ENCODE measurements at places on chromosomes 4 and X.
A peak's percentile ranks its signal among the peaks of the same experiment; 100 is the strongest.

DNA sequence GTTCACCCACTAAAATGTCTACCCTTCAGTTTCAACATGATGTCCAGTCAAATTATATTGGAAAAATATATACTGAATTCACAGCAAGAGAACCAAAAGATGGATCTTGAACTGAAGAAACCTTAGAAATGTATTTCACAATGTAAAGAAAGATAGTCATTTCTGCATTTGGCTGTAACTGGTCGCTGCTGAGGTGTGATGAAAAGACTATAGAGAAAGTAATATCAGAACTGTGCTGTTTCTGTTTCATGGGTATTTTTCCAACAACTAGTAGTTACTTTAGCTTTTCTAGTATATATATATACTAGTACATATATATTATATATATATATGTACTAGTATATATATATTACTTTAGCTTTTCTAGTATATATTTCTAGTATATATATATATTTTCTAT lies 91.3 kb downstream of the GPM6A start:
- DNase-seq: no peak

DNA sequence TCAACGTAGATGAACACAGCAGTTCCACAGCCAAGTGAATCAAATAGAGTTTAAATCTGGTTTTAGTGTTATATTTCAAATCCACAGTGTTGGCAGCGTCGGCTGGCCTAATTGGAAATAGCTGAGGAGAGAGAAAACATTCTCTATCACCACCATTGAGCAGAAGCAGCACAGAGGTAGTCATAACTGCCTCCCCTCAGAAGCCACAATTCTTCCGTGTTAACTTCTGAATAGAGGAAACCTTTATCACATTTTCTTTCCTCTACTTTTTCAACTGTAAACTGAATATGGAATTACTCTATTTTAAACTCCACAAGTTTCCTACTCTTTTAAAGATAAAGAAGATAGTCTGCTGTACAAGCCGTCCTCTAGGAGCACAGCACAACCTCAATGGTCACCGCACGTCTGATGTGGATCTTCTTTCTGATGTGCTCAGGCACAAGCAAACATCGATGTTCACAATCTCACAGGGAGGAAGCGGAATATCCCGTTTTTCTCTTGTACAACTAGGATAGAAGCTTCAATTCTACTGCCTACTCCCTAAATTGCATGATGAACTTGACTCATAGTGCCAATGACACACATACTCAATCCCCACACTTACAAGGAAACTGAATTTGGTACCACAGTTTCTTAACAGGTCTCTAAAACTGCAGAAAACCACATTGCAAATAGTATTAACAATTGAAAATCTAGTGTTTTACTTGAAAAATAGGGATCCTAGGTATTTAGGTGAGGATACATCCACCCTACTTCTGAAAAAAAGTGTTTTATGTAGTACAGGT lies 217.8 kb upstream of the ETNPPL start:
- DNase-seq: no peak

GRCh38 chr4:175951794-175952193 lies 113.8 kb upstream of the WDR17 start:
- DNase-seq: no peak

GRCh38 chr4:185914583-185915199 lies 102.7 kb upstream of the SORBS2 start:
- no peak for DNase-seq

DNA sequence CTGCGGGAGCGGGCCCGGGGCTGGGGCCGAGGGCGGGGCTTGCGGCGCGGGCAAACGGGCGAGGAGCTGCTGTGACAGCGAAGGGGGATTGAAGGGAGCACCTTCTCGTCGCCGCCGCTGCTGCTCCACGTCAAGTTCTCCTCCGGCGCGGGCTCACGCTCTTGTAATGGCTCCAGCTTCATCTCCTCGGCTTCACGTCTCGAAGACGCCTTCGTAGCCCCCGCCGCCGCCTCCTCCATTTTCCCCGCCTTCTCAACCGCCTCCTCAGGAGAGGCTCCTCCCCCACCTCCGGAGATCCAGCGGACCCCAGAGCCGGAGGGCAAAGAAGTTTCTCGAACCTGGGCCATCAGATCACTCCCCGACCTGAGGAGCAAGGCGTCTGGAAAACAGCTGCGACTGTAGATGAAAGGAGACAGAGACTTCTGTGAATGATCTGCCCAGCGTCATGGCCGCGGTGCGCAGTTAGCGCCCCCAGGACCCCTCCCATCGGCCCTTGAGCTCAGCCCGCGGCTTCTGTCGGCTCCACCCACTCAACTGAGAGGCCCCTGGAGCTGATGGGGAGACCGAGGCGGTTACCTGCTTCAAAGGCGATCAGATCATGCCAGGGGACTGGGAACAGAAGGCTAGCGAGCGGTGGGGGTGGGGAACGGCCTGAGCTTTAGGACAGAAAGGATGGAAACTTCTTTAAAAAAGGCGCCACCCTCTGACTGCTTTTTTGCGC lies 895 bp downstream of the USP51 start:
- DNase-seq: peak; percentile 47

DNA sequence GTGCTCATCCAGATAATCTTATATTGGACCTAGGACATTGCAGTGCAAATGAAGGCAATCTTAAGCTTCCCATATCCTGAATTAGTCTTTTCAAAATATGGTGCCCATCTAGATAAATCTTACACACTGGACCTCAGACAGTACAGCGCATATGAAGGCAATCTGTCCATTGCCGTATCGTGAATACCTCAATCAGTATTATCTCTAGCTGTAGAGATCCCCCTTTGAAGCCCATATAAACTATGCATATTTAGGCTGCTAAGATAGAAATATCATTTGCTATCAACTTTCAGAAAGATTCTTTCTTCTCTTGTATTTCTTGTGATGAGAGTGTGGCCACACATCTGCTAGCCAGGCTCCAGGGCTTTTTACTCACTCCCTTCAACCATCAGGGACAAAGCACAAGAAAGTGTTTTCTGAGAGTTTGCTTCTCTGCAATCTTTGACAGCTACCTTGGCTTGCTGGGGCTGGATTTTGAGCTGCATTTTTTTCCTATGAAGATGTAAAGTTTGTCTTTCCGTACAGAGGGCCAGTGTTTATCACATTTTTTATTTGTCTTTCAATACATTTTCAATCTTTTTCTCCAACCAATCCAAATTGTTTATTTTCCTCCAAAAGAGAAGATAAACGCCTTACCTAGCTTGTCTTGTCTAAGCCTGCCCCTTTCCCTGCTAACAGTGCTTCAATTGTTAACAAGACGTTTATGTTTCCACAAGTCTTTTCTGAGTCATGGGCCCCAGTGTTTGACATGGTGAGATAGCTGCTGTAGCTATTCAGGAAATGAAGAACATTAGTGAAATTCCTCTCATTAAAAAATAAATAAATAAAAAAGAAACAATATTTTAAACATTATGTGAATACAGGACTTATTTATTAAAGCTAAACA lies 57.6 kb upstream of the FAT1 start:
- no peak for DNase-seq

- DNase-seq: no peak
These were observed 201.2 kb upstream of the HAND2 start for GRCh38 chr4:173731257-173731656.

Data from effector CD4-positive, alpha-beta T cell (primary cell).